Adrenal gland (tissue), 19 donors: ENCODE measurements at places on chromosomes 12 and 14. TPM values are rescaled to one million over a fixed set of nuclear protein-coding genes. Genes with fewer than 3 reads are reported as not detected.

The TCL1B gene
- not detected for polyA plus RNA-seq

The GLIPR1L2 gene
- polyA plus RNA-seq: 1.0 TPM

The C12orf50 gene
- 0.16 TPM for polyA plus RNA-seq

The ADAMTS20 gene
- not detected for polyA plus RNA-seq

The CFAP54 gene
- polyA plus RNA-seq: 0.27 TPM

The SYNDIG1L gene
- 0.05 TPM for polyA plus RNA-seq

The NID2 gene
- 22.7 TPM for polyA plus RNA-seq

The MLEC gene
- polyA plus RNA-seq: 90.0 TPM

The C12orf60 gene
- 12.5 TPM for polyA plus RNA-seq

The OR11H7 gene
- polyA plus RNA-seq: not detected

The SLC2A14 gene
- 11.3 TPM for polyA plus RNA-seq

The IFT81 gene
- 12.1 TPM for polyA plus RNA-seq

The HOXC9 gene
- polyA plus RNA-seq: 7.3 TPM

The SYNE2 gene
- 37.5 TPM for polyA plus RNA-seq

The CISTR gene
- not detected for polyA plus RNA-seq

The PMCH gene
- not detected for polyA plus RNA-seq

The ST8SIA1 gene
- polyA plus RNA-seq: 4.2 TPM

The BEGAIN gene
- polyA plus RNA-seq: 2.5 TPM

The SLC7A8 gene
- polyA plus RNA-seq: 21.0 TPM
